Activated naive CD4-positive, alpha-beta T cell treated with anti-CD3 and anti-CD28 coated beads, Interleukin-2, amount 50 U/mL, for 16 hours (primary cell): ENCODE measurements at places on chromosomes 7 and 10.

DNA sequence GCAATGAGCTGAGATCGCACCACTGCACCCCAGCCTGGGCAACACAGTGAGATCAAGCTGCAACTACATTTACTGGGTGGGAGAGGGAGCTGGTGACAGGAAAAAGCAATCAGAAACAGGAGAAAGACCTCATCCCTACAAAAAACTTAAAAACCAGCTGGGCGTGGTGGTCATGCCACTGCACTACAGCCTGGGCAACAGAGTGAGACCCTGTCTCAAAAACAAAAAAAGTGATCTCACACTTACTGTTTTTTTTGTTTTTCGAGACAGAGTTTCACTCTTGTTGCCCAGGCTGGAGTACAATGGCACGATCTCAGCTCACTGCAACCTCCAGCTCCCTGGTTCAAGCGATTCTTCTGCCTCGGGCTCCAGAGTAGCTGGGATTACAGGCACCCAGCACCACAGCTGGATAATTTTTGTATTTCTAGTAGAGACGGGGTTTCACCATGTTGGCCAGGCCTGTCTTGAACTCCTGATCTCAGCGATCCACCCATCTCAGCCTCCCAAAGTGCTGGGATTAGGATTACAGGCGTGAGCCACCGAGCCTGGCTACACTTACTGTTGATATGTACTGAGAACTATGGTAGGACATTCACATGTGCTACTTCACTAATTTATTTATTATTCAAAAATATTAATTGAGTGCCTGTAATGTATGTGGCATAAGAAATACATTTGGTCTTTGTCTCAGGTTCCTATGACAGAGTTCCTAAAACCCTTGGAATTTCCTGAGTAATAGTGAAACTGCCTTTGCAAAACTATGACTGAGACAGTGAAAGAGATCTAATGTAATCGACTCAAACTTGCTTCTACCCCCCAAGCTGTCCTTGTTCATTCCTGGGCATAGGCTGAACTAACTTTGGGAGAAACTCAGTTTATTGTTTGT, 27.7 kb upstream of the NRBF2 start:
- no peak for DNase-seq

DNA sequence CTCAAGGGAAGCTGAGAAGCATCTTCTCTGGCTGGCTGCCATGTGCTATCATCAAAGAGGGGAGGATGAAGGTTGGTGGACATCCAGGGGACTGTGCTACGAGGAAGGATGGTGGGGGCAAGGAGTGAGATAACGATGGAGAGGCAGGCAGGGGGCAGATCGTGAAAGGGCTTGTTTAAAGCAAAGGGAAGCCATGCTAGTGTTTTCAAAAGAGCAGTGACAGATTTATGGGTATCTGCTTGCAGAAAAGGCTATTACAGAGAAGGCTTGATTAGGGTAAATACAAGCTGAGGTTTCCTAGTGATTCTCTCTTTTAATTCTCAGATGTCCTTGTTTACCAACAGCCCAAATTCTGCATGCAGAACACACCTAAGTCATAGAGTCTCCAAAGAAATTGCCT, 88.9 kb upstream of the MKX start:
- no peak for DNase-seq

- no peak for DNase-seq
Observed at GRCh38 chr10:99676426-99676825, 17.1 kb downstream of the ENTPD7 start.

DNA sequence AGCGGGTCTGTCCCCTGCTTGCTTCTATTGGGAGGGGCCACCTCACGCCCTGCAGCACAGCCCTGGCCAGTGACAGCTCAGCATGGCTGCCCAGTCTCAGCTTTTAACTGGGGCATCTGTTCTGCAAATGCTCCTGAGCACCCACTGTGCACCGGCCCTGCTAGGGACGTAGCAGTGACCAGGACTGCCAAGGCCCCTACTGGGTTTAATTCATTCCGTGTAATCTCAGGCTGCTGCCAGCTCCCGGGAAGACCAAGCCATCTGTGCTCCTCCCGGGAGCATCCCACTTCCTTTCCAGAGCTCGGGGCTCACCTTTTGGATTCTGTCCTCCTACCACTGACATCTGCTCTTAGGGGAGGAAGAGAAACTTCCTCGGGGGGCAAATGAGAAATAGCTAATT, 85.2 kb downstream of the ADARB2 start:
- DNase-seq: no peak

DNA sequence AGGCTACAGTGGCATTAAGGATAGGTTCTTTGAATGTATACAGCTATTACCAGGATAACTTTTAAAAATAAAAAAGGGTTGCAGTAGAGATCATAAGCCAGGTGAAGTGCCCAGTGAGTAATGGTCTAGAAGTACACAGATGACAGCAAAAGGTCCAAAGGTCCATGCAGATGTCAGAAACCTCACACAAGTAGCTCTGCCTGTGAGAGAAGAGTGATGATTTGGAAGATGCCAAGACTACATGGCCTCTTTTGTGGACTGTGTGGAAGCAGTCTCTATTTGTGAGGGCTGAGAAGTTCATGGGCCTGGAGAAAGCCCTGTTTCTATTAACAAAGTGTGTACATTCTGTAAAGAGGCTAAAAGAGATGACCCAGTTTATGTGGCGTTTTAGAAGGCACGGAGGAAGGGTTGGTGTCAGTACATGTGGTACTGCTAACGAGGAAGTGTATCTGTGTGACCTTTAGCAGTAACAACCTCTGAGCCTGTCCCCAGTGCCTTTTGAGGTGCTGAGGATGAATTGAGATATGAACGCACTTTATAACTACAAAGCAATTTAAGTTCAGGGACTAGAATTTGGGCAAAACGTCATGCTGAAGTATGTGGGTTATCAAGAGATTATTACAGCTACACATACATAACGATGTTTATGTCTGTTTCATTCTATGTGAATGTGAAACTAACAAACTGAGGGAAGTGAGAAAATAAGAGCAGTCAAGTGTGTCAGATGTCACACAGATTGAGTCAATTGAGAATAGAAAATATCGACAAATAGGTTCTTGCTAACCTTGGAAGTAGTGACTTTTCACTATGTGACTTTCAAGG, 7.6 kb downstream of the CYCS start:
- DNase-seq: no peak

- DNase-seq: no peak
Observed at GRCh38 chr10:13224210-13224995, 9.8 kb downstream of the UCMA start.

DNA sequence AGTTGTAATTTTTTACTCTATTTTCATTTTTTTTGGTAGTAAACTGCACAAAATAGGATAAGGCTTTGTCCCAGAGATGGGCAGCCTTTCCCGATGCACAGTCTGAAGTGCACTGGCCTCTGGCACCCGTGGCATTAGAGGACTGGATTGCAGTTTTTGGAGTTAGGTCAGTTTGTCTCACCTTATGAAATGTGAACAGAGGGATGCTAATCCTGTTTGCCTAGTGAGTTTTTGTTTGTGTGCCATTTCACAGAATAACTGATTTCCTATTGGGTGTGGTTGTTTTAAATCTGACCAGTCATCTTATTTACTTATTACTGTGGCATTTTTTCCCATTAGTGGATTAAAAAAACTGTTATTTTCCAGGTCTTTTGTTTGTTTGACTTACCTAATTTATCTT, 109.5 kb upstream of the GATA3 start:
- DNase-seq: no peak

DNA sequence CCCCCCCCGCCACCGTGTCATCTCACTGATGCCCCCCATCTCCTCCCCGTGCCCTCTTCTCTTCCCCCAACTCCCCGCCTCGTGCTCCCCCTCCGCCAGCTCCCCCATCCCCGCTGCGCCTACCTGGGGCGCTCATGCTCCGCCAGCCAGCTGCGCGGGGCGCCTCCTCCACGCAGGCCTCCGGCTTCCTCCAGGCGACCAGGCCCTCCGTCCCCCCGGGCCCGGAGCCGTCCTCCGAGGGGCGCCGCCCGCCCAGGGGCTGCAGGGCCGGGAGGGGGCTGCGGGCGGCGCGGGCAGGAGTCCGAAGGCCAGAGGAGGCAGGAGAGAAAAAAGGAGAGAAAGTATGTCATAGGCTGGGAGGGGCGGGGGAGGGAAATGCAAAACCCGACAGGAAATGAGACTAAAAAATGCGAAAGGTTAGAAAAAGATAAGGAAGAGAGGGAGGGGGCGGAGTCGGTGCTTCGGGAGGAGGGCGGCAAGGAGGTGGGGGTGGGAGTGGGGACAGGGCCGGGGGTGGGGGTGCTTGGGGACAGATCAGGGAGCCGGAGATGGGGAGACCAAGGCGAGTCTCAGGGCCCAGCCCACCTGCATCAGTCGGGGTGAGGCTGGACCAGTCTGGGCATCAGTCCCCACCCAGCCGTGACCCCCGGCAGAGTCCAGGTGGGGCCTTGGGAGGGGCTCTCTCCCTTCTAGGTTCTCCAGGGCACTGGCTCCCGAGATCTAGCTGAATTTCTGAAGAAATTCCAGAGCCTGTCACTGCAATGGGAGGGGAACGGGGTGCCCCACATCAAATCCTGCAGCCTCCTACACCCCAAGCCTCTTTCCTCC, at the start of gene CARD11:
CARD11 (minus strand) TSS at position 324 of the 828 bp plus-strand sequence. CDS start 85,361 bp downstream, outside the sequence.
- DNase-seq: peak; percentile 56

DNA sequence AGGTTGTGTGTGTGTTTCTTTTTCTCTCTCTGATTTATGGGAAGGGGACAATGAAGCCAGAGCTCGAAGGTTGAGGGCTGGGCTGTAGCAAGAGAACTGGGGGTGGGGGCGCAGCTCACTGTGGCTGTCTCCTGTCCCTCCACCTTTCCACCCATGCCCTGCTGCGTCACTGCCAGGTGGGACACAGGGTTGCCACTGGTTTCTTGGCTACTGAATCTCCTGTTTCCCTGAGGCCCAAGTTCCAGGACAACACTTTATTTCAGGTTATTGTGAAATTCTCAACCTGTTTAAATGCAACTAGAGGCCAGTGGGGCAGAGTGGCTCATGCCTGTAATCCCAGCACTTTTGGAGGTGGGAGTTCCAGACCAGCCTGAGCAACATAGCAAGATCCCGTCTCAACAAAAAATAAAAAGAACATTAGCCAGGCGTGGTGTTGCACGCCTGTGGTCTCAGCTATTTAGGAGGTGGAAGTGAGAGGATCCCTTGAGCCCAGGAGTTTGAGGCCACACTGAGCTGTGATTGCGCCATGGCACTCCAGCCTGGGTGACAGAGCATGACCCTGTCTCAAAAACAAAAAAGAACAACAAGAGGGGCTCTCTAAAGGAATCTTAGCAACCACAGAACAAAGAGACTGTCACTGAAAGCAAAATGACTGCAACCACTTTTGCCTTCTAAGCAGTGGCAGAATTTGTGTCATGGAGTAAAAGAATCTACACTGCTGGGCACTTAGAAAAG, 22.6 kb downstream of the TBATA start:
- DNase-seq: no peak

GRCh38 chr10:119575506-119575905, 21.3 kb downstream of the TIAL1 start:
- no peak for DNase-seq
